ENCODE measurements at places on chromosomes 11 and 22.

- no peak for DNase-seq
These were observed 8.9 kb upstream of the MUC15 start for GRCh38 chr11:26580929-26581328.

- no peak for DNase-seq
These were observed 5.3 kb downstream of the ATP5MG start for GRCh38 chr11:118406599-118407166.

- no peak for DNase-seq
These were observed 12.6 kb downstream of the LRRC75B start for GRCh38 chr22:24580276-24580675.

GRCh38 chr11:105935791-105936190 is 86.2 kb downstream of the MSANTD4 start:
- DNase-seq, result no peak

DNA sequence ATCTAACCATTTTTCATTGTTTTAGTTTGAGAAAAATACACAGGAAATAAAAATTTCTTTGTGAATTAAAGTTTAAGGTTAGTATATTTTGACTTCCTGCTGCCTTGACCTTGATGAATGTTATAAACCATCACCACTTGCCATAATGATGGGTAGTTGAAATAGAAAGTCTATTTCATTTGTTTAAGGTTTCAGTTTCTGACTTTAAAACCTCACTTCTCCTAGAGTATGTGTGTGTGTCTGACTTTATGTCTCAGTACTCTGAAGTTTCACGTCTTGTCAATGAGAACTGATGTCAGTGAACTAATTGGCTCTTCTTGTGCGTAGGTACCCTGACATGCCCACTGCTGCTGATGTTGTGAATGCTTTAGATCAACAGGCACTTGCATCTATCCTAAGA is 188.2 kb downstream of the METTL15 start:
- no peak for DNase-seq

DNA sequence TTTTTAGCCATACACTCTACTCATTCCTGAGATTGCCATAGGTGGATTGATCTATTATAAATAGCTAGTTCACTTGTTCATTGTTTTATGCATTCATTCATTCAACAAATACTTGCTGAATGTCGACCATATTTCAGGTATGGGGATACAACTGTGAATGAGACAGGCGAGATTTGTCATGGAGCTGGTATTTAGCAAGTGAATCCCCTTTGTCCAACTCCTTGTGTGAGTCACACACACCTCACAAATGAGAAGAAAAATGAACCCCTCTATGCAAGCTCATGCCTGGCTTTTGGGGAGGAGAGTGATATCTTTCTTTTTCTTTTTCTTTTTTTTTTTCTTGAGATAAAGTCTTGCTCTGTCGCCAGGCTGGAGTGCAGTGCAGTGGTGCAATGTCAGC is 1.8 kb upstream of the AMPD3 start:
- DNase-seq, result no peak

GRCh38 chr11:94224078-94224477 is 80.3 kb upstream of the IZUMO1R start:
- no peak for DNase-seq

GRCh38 chr11:96960476-96960875 is 570.7 kb downstream of the JRKL start:
- DNase-seq, result no peak
